ENCODE measurements at places on chromosomes 2 and 18. TPM values are rescaled to one million over a fixed set of nuclear protein-coding genes. Genes with fewer than 3 reads are reported as not detected.
A peak's percentile ranks its signal among the peaks of the same experiment; 100 is the strongest.

DNA sequence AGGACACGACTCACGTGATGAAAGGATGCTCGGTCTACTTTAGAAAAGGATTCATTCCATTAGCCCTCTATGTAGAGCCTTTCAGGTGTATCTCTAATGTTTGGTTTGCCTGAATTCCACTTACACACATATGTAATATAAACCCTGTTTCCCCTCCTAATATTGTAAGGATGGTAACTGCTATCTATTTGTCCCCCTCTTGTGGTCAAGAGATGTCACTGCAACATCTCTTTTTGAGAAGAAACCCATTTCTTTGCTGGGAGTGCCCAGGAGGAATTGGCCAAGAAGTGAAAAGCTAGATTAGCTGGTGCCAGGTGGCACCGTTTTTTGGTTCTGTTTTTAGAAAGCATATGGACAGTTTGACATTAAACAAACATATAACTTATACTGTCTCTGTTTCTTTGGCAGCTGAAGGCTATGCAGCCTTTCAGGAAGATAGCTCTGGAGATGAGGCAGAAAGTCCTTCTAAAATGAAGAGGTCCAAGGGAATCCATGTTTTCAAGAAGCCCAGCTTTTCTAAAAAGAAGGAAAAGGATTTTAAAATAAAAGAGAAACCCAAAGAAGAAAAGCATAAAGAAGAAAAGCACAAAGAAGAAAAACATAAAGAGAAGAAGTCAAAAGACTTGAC, 41.2 kb downstream of the RALBP1 start:
- H3K36me3 ChIP-seq, result peaks cover 19% of the 10 kb centered on the region
- H3K4me3 ChIP-seq, result no peak overlapping the region
- H3K27ac ChIP-seq, result no peak overlapping the region
- no peaks in the 10 kb centered on the region for H3K4me1 ChIP-seq
- peak; percentile 64 for DNase-seq
- H3K27me3 ChIP-seq, result no peaks in the 10 kb centered on the region

C2orf78 gene
- not detected for polyA plus RNA-seq

- DNase-seq, result peak; percentile 26
- no peak within 1 kb of the TSS for H3K27ac ChIP-seq
- H3K27me3 ChIP-seq, result peaks cover 22% of the 10 kb centered on the region
- peaks cover 11% of the 10 kb centered on the region for H3K4me1 ChIP-seq
- peak within 1 kb of the TSS; percentile 22 for H3K4me3 ChIP-seq
- no peaks in the 10 kb centered on the region for H3K36me3 ChIP-seq
Measured at GRCh38 chr2:227163998-227164762, at the start of the genes COL4A3 and COL4A4. TSS of gene COL4A3 (plus strand) at chr2:227164624. CDS start at chr2:227164727, 103 bp downstream. TSS of gene COL4A4 (minus strand) at chr2:227164205. CDS start at chr2:227147483, 16,722 bp downstream.

TPRKB gene
- polyA plus RNA-seq, result 41.2 TPM

DNA sequence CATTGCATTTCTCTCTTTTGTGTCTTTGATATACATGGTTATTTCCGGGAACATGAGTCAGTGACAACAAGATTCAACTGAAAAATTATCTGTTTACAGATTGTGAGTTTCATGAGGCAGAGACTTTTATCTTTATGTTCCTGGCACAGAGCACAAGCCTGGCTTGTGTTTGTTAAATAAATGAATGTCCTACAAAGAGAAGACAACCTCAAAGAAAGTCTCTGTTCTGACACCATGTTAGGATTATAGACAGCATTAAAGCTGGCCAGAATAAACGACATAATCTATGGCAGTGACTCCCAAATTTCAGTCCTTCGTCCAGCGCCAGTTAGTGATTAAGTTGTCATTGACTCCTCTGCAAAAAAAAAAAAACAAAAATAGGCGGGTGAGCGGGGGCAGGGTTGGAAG, 97.4 kb upstream of the DNAJC10 start:
- no peak overlapping the region for H3K27ac ChIP-seq
- H3K4me1 ChIP-seq, result no peaks in the 10 kb centered on the region
- no peak for DNase-seq
- H3K4me3 ChIP-seq, result no peak overlapping the region
- no peaks in the 10 kb centered on the region for H3K27me3 ChIP-seq
- H3K36me3 ChIP-seq, result no peaks in the 10 kb centered on the region
